ENCODE measurements at places on chromosomes 1 and 21.

DNA sequence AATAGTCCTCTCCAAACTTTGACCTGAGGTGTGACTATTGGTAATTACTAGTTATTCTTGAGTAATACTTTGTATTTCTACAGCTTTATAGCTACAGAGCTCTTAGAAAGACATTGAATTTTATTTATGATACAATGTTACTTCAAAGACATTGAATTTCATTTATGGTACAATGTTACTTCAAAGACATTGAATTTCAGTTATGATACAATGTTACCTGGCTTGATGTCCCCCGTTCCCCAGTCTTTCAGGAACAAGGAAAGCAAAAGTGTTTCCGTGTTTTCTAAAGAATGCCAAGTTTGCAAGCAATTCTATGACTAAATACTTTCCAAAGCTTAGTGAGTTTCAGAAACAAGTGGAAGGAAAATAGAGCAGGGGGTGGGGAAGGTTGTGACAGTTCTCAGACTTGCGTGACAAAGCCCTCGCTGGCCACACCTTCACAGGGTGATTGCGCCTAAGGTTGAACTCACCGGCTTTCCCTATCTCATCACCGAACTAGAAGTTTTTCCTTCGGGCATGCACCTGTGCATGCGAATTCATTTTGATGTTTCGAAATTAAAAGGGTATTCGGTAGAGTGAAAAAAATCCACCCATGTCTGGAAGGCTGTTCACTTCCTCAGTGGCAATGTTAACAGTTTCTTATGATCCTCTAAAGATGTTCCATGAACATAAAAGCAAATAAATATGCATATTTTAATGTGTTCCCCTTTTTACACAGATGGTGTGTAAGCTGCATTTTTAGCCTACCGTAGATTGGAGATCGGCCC lies 909 bp upstream of the PAXBP1 start:
- DNase-seq = peak; percentile 14

GRCh38 chr1:230791986-230792564 lies 44.9 kb downstream of the CAPN9 start:
- DNase-seq = no peak

- DNase-seq = no peak
Observed at GRCh38 chr1:173580658-173581057, 22.2 kb downstream of the SLC9C2 start.

GRCh38 chr1:202130297-202130721 lies 7.6 kb downstream of the GPR37L1 start:
- no peak for DNase-seq

- no peak for DNase-seq
Observed at GRCh38 chr1:62628506-62628905, 31.2 kb downstream of the ANGPTL3 start.

- no peak for DNase-seq
Observed at GRCh38 chr1:55164906-55165305, 50.3 kb downstream of the USP24 start.

GRCh38 chr1:230160957-230161771 lies 94.1 kb downstream of the GALNT2 start:
- no peak for DNase-seq

GRCh38 chr21:25857308-25858074 lies 122.7 kb downstream of the GABPA start:
- no peak for DNase-seq

DNA sequence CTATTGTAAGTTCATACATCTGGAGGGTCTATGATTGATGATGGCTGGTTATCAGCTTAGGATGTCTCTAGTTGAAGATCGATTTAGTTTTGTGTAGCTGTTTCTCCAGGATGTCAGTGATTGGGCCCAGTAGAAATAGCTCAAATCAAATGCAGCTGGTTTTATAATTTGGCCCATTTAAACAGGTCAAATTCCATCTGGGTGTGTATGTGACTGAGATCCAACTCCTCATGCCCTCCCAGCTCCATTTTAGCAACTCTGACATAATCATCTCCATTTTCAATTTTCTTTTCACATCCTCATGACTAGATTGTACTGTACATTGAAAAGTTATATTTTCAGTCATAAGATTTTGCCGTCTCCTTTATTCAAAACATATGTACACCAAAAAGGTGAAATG lies 99.2 kb downstream of the TPR start:
- DNase-seq = no peak

GRCh38 chr1:235351898-235352297 lies 15.3 kb upstream of the TBCE start:
- DNase-seq = no peak

GRCh38 chr1:201584471-201585092 lies 45.7 kb downstream of the NAV1 start:
- no peak for DNase-seq

GRCh38 chr1:42146626-42147320 lies 6.4 kb upstream of the GUCA2B start:
- peak; percentile 74 for DNase-seq

GRCh38 chr1:208595745-208596144 lies 351.6 kb upstream of the PLXNA2 start:
- DNase-seq = no peak

DNA sequence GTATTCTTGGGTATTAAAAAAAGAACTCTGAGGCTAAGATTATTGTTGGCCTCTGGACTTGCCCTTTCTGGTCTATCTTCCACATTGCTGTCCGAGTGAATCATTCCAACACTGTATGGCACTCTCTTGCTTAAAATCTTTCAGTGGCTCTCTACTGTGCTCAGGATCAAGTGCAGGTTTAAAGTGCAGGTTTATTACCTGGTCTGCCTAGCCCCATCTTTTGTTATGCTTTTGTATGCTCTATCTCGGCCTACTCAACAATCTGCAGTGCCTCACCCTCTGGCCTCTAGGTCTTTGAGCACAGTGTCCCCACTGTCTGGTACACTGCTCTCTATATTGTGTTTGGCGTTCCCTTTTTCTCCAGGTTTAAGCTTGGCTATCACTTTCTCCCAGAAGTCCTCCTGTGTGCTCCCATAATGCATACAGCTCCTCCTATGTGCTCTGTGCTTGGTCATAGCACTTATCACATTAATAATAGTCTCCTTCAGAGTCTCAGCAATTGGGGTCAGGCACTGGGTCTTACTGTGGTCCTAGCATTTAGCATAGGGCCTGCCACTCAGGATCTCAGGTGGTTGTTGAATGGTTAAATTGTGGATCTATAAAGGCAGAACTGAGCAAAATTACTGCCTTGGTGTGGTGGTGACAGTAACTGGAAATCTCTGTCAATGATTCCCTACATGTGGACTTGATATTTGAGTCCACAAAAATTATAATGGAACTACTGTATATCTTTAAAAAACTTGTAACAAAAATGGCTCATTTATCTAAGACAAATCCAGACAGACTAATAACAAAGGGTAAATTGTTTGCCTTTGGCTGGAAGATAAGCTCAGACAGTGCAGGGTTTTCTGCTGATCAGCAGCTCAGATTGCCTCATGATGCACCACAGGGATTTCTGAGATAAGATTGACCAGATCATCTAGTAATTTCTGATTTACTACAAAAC lies 10.6 kb upstream of the LDLRAD1 start:
- DNase-seq = no peak

- DNase-seq = no peak
Observed at GRCh38 chr1:61450454-61450853, 274.5 kb downstream of the TM2D1 start.

GRCh38 chr21:44867999-44868700 lies 5.3 kb downstream of the PTTG1IP start:
- DNase-seq = no peak

GRCh38 chr1:22416555-22417454 lies 34.8 kb upstream of the ZBTB40 start:
- DNase-seq = peak; percentile 72

GRCh38 chr1:87329526-87330056 lies 911 bp downstream of the LMO4 start:
- no peak for DNase-seq

- DNase-seq = no peak
Observed at GRCh38 chr1:11227106-11228077, 35.0 kb downstream of the MTOR start.

DNA sequence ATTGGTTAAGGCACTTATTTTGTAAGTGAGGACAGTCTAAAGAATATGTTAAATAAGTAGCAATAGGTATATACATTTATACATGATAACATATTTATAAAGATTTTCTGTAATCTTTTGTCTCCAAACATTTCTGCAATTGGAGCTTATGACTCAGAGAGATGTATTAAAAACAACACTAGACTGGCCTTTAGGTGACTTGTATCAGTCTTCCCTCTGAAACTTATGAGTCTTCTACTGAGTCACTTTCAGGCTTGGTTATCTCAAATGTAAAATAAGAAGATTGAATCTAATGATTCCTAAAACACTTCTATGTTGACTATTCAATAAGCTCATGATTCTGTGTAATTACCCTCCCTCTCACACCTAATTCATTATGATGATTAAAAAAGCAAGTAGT lies 672.6 kb upstream of the NEGR1 start:
- DNase-seq = no peak

DNA sequence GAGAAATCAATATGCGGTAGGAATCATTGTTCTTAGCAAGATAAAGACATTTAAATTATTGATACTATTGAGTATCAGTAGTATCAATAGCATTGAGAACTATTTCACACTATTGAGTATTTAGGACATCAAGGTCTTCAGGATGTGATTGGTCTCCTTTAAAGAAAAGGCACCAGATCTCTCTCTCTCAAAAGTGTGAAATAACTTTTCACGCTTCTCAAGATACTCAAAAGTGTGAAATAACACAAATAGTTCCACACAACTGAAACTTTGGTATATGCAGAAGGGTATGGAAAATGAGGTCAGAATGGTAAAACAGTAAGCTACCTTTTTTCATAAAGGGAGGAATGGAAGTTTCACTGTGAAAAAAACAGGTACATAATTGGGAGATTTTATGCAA lies 6.7 kb upstream of the PYHIN1 start:
- no peak for DNase-seq

- DNase-seq = no peak
Observed at GRCh38 chr1:26020330-26020768, 1.2 kb upstream of the EXTL1 start.

DNA sequence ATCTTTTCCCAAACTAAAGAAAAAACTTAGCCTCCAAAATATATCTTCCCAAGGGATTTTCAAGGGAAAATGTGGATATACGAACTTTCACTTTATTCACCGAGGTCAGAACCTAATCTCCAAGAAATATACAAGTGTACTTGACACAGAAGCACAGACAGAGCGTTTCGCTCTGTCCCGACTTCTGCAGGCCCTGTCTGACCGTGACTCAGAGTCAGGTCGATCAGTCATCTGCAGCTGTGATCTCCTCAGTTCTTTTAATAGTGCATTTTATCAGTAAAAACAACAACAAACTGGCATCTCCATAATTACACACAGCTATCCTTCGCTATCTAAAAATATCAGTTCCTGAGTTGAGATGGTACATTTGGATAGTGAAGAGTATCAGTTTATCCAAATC lies 226.6 kb downstream of the TM2D1 start:
- DNase-seq = no peak
